ENCODE measurements at places on chromosomes 6 and 20. TPM values are rescaled to one million over a fixed set of nuclear protein-coding genes. Genes with fewer than 3 reads are reported as not detected.

Gene OR2H2
- not detected for total RNA-seq

Gene SLC25A27
- not detected for total RNA-seq

Gene HLA-DPA1
- 61.0 TPM for total RNA-seq

Gene CDKN1A
- 107 TPM for total RNA-seq

Gene LY86
- 1.1 TPM for total RNA-seq

Gene DSTN
- total RNA-seq = 58.8 TPM

Gene MRAP2
- total RNA-seq = not detected

Gene ASIP
- total RNA-seq = not detected

Gene ADTRP
- total RNA-seq = 10.6 TPM

- DNase-seq = no peak
Measured at GRCh38 chr20:3543901-3544507, 73.2 kb downstream of the ATRN start.

- DNase-seq = no peak
Measured at GRCh38 chr20:2559279-2559626, 22.9 kb downstream of the TMC2 start.

DNA sequence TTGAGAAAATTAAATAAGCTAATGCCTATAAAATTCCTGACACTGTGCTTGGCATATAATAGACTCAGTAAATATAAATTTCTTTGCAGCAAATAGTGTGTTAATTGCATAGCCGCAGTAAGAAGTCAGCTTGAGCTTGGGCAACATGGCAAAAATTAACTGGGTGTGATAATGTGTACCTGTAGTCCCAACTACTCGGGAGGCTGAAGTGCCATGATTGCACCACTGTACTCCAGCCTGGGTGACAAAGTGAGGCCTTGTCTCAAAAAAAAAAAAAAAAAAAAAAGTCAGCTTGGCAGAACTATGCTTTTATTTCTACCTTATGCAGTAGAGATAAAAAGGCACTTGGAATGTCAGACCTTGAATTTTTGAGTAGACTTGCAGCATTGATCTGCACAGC, 121.8 kb downstream of the AKAP7 start:
- no peak for DNase-seq

GRCh38 chr20:58603721-58604120, 47.4 kb upstream of the STX16 start:
- DNase-seq = no peak

- no peak for DNase-seq
Measured at GRCh38 chr20:62535964-62536363, 60.2 kb upstream of the GATA5 start.

DNA sequence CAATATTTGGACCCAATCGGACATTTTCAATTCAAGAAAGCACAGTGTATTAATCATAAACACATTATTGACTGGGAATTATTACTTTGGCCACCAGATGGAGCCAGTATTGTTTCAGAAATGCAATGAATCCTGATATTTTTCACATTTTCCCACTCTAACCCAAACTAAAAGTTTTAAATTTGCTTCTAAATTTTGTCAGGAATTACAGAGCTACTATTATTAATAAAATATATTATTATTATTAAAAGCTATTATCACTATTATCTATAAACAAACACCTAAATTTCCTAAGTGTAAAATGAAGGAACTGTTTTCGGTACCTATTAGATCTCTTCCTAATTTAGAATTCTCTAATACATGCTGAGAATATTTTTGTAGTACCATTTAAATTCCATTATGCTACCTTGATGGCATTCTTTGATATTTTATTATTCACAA, 245.3 kb downstream of the OGFRL1 start:
- no peak for DNase-seq

DNA sequence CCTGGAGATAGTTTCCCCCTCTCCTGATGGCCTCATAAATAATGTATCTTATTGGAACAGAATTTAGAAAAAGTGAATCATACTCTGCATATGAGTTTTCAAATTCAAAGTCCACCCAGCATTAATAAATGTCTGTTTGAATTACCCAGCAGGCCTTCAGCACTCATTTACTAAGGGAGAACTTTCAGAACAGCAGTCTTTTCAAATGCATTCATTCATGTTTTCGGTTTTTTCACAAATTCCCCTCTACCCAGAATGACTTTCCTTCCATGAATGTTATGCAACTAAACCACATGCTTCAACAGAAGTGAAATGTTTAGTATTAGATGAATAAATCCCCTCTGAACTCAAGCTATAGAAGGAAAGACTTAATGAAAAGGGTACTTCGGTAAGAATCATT, 92.4 kb downstream of the RTN4IP1 start:
- DNase-seq = no peak

DNA sequence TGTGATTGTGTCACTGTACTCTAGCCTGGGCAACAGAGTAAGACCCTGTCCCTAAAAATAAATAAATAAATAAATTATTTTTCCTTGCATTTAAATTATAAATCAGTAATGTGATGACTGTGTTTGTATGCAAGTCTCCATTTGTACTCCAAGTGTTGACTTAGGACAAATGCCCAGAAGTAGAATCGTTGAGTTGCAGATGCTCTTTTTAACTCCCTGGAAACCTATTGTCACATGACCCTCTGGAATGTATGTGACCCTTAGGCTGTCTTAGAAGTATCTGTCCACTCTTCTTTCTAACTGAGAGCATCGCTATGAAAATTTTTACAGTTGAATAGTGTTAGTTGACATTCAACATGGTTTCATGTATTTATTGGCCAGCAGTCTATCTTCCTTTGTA, 18.8 kb downstream of the OR2A4 start:
- no peak for DNase-seq

- DNase-seq = no peak
Measured at GRCh38 chr20:53565254-53565653, 28.4 kb downstream of the ZNF217 start.

DNA sequence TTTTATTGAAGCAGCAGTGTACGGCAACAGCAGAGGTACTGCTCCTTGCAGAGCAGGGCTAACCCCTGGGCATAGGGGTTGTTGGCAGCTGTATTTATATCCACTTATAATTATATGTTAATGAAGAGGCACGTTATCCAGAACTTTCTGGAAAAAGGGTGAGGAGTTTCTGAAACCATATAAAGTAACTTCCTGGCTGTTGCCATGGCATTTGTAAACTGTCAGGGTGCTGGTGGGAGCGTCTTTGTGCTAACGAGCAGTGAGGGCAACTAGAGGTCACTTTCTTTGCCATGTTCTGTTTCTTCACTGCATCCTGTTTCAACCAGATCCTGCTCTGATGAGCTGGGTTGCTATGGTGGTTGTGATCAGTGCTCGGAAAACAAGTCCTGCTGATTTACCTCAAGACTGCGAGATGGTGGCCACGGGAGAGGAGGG, 11.1 kb upstream of the ARFGEF2 start:
- no peak for DNase-seq
